ENCODE measurements at places on chromosomes 13 and 19.

- no peak for DNase-seq
These were observed 188.2 kb upstream of the TSC22D1 start for GRCh38 chr13:44764302-44764692.

DNA sequence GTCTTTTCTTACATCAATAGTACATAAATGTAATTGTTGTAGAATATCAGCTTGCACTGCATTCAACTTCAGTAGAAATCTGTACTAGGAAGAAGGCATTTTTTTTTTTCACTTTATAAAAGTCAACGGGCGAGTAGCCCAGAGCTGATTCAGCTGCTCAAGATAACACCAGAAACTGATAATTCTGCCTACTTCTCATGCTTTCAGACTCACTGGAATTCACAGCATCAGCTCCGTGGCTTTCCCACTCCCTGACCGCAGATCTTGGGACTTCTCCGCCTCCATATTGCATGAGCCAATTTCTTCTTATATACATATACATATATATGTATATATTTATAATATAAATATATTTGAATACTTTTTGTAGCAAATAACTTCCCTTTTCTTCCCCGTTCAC is 263.1 kb upstream of the RXFP2 start:
- DNase-seq: no peak

GRCh38 chr13:45441633-45442032 is 23.1 kb upstream of the COG3 start:
- no peak for DNase-seq

- DNase-seq: no peak
These were observed 231.7 kb downstream of the FOXO1 start for GRCh38 chr13:40434516-40435397.

Measured in NCI-H1930 (cell line).